ENCODE measurements at places on chromosomes 1 and 21.

- DNase-seq, result no peak
Observed at GRCh38 chr1:169099561-169099960, 6.9 kb upstream of the ATP1B1 start.

- no peak for DNase-seq
Observed at GRCh38 chr1:9316080-9316444, 23.4 kb downstream of the SPSB1 start.

DNA sequence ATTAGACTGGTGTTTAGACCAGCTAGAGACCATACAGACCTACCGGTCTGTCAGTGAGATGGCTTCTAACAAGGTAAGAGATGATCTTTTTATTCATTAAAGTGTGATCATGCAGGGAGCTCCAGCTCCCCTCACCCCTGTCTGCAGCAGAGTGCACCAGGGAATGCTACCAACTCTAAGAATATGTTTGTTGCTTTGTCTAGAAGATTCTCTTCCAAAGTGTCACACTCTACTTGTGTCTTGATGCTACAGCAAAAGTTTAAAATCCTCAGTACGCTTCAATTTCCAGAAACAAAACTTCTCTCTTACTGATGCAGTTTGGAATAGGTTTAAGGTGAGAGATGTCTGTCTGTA is 201.4 kb upstream of the SGIP1 start:
- no peak for DNase-seq

GRCh38 chr1:15254559-15254958 is 7.5 kb downstream of the FHAD1 start:
- no peak for DNase-seq

DNA sequence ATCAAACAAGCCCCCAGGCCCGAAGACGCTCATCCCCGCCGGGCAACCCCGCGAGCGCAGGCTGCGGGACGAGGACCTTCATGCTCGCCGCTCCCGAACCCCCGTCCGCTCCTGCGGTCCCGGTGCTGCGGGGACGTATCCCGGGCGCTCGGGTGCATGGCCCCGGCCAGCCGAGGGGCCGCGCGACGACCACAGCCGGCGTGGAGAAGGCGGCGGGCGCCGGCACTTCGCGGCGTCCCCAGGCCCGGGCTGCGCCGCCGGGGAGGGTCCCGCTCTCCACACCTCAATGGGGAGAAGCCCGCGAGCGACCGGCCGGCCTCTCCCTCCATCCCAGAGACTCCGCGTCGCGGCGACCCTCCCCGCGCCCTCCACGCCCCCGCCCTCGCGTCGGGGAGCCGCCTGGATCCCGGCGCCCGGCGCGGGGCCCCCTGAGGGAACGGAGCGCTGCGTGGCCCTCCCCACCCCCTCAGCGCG is 401 bp downstream of the ERRFI1 start:
- DNase-seq, result peak; percentile 41

Measured in memory B cell (primary cell).